ENCODE measurements at places on chromosomes 7 and 10.
A peak's percentile ranks its signal among the peaks of the same experiment; 100 is the strongest.

- DNase-seq: no peak
These were observed 10.7 kb upstream of the NFKB2 start for GRCh38 chr10:102384606-102385429.

- DNase-seq: peak; percentile 11
These were observed 179.4 kb downstream of the ELFN1 start for GRCh38 chr7:1849351-1850041.

DNA sequence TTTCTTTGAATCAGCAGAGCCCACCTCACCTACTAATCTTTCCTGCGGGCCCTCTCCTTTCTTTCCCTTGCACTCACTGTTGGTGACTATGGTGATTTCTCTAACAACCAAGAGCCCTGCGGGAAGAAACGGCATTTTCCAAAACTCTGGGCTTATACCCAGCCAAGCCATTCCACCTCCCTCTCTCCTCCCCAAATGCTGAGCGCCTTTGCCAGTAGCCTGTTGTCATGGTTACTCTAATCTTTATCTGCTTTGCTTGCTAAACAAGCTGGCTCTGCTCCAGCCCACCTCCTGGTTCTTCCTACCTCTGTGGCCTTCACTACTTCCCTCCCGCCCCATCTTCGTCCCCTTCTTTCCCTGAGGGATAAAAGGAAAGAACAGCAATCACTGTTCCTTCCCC lies 86.7 kb downstream of the DGKI start:
- DNase-seq: no peak

- DNase-seq: peak; percentile 9
These were observed 56.7 kb downstream of the CFAP46 start for GRCh38 chr10:132885451-132886210.

GRCh38 chr10:54194806-54195205 lies 606.2 kb downstream of the PCDH15 start:
- no peak for DNase-seq

- DNase-seq: no peak
These were observed 26.1 kb upstream of the C10orf53 start for GRCh38 chr10:49653273-49653929.

GRCh38 chr10:83667594-83667993 lies 471.7 kb upstream of the GHITM start:
- no peak for DNase-seq

DNA sequence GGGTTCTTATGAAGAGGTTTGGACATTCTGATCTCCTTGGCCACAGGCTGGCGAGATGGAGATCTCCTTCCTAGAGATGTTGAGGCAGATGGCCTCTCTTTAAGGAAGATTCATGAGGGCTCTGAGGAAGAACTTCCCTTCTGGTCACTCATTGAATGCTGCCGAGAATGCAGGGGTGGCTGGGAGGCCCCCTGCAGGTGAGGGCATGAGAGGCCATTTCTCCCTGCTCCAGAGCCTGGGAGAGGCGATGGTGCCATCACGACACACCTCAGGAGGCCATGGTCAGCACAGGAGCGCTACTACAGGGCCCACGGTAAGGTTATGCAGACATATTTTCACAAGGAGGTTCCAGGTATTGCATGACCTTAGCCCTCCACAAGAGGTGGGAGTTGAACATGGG lies 40.2 kb downstream of the CXCL12 start:
- DNase-seq: no peak

DNA sequence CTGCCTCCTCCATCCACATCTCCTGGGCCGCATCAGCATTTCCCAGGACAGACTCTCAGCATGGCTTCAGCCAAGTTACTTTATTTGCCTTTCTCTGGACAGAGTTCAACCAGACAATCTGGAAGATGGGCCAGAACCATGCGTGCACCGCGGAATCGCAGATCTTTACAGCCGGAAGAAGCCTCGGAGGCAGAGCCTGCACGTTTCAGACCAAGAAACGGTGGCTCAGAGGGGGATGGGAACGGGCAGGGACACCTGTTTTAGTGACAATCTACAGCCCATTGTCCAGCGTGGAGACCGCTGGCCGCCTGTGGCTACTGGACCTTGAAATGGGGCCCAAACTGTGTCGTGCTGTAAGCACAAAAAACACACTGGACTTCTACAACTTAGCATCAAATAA lies 3.5 kb downstream of the VIPR2 start:
- DNase-seq: no peak

GRCh38 chr7:100676501-100677306 lies 3.2 kb downstream of the GNB2 start:
- DNase-seq: no peak

DNA sequence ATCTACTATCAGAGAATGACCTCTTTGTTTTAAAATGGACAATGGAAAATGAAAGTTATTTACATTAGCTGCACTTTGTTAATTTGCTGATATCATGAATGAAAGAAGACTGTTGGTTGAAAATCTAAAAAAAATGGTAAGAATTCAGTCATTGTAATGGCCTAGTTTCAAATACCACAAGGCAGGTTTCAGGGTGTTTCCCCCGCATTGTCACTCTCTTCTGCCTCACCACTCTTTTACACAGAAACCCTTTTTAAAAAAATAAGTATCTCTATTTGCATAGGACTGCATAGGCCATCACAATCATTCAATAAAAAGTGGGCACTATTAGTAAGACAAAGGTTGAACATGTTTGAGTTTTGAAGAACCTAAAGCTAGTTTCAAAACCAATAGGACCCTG lies 737.1 kb downstream of the INHBA start:
- no peak for DNase-seq

GRCh38 chr10:14389981-14390590 lies 59.4 kb upstream of the FRMD4A start:
- DNase-seq: no peak

GRCh38 chr10:804191-804781 lies 114.8 kb upstream of the DIP2C start:
- no peak for DNase-seq

- DNase-seq: peak; percentile 5
These were observed 43.7 kb upstream of the DNAAF5 start for GRCh38 chr7:682810-683209.

DNA sequence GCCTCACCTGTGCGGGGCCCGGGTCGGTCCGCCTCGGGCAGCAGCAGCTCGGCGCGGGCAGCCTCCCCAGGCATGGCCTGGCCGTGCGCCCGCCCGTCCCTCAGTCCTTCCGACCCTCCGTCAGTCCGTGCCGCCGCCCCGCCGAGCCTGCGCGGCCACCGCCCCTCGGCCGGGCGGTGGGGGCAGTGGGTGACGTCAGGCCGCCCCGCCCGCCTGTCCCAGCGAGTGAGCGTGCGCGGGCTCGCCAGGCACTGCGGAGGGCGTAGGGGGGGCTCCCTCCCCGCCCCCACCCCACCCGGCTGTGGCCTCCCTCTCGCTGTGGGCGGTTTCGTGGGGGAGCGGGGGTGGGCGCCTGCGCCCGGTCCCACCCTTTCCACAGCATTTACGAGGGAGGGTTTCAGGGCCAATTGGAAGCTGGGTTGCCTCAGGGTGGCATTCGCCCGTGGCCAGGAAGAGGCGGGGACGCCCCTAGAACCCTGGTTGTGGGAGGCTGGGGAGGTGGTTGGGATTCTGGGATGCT lies at the start of gene NACAD:
Gene NACAD, minus strand, starts transcription at position 149 of the 520 bp plus-strand sequence. Its CDS starts 75 bp downstream, at position 74.
- DNase-seq: peak; percentile 40

DNA sequence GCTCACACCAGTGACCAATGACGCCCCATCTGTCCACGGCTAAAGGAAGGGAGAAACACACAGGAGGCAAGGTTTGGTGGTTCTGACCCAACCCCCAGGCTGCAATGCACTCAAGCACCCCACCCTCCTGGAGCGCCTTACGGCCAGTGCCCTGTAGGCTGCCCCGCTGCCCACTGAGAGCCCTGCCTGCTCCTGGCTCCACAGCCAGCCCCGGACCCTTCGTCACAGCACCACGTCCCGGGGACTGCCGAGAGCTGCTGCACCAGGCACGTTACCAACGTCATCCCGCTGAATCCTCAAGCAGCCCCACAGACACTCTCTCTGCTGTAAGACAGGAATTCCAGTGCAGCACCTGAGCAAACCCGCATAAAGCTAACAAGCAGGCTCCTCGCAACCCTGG lies 87.8 kb downstream of the MAD1L1 start:
- no peak for DNase-seq

DNA sequence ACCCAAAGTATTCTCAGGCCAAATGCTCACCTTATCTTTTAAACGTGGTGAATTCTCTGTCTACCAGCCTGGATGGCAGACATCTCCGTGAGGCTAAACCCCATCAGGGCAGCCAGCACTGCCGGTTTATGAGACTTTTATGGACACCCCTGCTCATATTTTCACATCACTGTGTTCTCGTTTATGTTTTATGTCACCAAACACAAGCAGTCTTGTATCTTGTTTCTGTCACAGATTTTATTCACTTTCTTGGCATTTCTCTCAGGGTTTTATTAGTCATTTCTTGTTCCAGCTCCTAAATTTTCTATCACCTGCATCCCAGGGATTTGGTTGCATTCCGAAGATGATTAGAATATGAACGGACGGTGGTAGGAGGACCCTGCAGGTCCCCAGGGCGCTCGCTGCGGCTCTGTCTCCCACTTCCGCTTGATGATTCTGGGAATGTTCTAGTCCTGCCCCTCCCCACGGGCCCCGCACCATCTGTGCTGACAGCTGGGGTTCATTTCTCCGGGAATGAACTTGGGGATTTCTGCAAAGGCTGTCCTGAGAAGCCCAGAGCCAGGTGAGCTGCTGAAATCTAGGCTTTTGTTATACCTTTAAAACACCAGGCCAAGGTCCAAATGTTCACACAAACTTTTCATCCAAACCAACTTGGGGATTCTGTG lies 217.6 kb downstream of the GFRA1 start:
- DNase-seq: no peak

DNA sequence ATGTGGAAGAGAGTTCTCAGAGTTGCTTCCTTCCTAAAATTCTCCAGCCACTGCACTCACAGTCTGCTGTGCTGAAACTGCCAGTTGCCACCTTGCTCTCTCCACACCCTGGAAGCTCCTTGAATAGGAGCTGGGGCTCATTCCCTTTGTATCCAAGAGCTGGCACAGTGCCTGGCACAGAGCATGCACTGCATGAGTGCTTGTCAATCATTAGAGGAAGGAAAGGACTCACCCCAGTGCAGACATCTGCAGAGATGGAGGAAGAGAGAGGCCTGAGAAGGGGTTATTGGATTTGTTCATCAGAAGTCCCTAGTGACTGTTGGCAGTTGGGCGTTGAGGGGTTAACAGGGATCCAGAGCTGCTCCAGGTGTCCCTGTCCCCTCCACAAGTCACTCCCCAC lies 41.7 kb upstream of the DUSP5 start:
- no peak for DNase-seq

GRCh38 chr10:125030567-125031197 lies 88.8 kb downstream of the ZRANB1 start:
- no peak for DNase-seq

- DNase-seq: no peak
These were observed 41.1 kb upstream of the CABCOCO1 start for GRCh38 chr10:61621605-61622051.

GRCh38 chr7:134632937-134633540 lies 13.6 kb upstream of the BPGM start:
- no peak for DNase-seq

DNA sequence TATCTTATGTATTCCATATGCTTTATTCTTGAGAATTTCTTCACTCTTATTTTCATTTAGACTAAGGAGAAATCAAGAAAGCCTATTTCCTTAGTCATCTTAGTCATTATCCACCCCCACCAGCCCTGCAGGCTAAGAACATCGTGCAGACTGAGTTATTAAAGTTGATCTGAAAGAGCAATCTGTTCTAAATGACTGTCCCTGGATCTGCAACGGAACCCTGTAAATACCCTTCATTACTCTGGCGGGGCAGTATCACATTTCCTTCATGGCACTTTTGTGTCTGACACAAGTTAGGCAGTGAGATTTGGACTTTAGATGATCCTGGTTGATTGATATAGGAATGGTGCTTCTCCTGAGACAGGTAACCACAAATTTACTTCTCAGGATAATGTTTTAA lies 3.5 kb upstream of the MYPN start:
- DNase-seq: no peak

- DNase-seq: peak; percentile 96
These were observed 4.7 kb downstream of the ZNF775 start for GRCh38 chr7:150383710-150384397.

DNA sequence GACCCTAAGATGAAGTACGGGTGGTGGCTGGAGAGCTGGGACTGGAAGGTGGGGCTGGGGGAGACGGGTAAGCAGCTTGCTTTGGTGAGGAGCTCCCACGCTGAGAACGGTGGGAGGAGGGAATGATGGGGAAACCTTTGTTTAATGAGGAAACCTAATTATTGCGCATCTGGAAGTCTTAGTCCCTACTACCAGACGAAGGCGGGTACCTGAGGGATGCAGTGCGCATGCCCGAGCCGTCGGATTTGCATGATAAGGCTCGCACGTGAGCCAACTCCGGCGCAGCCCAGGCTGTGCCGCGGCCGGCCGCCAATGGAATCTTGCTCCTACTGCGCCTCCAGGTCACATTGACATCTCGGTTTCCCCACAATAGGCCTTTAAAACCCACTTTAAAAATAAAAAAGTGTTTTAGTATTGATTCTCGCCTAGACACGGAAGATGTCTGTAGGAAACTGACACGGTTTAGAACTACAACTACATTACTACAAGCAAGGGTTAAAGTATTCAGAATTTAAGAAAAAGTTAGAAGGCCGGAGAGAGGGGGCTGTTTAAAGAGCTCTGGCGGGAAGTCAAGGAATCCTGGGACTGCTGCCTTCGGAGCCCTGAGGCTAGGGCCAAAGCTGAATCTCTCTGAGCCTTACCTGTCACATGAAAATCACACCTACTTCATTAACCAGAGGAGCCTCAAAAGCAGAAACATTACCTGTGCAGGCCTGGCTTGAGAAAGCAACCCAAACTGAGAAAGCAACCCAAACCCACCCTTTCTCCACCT lies 12.1 kb upstream of the DLX6 start:
- peak; percentile 92 for DNase-seq

DNA sequence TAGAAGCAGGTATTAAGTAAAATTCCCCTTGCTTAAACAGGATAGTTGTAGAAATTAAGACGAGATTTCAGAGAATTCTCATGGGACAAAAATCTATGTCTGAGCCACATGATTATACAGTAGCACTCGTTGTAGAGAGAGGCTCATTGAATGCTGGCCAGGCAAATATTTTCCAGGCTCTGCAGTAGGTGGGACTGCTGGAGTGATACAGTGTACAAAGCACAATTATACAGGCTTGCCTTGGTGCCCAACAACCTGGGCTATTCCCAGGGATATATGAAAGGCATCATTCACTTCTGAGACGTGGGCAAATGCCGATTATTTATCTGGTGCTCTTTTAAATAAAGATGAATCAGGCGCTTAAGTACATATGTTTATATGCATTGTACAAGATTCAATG lies 380.6 kb downstream of the PHTF2 start:
- no peak for DNase-seq

GRCh38 chr10:78585952-78586351 lies 482.8 kb upstream of the ZMIZ1 start:
- no peak for DNase-seq

GRCh38 chr7:44387389-44387788 lies 62.0 kb upstream of the CAMK2B start:
- DNase-seq: no peak

DNA sequence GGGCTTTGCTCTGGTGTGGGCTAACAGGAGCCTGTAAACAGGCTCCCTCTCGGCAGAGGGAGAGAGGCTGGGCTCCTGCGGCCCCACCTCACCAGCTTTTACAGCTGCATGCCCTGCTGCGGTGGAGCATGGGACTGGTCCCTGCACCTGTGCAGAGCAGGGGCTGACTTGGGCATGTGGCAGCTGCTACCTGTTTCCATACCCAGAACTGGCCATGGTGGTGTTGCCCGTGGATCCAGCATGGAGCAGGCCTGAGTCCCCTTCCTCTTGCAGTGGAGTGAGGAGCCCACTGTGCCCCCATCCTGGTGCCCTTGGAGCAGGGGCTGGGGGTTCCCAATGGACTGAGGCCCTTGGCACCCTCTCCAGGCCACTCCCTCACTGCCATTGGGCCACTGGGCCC lies 91.9 kb upstream of the MGMT start:
- DNase-seq: no peak

- no peak for DNase-seq
These were observed 16.5 kb upstream of the CLDN3 start for GRCh38 chr7:73786588-73786987.
